LoVo (cell line): ENCODE measurements at places on chromosomes 4 and X.

DNA sequence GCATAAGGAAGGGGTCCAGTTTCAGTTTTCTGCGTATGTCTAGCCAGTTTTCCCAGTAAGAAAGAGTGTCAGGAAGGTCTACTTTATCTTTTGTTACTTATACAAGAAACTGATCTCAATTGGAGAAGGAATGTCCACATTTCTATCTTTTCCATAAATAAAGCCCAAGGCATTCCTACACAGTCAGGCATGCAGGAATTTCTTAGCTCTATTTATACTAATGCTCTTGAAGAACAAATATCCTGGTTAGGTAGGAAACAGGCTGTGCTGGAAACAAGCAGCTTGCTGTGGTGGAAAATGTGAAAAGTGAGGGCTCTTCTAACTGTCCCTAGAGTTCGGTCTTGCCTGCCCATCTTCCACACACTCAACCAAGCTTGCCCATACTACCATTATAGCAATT, 37.9 kb upstream of the PITX2 start:
- no peak for DNase-seq

DNA sequence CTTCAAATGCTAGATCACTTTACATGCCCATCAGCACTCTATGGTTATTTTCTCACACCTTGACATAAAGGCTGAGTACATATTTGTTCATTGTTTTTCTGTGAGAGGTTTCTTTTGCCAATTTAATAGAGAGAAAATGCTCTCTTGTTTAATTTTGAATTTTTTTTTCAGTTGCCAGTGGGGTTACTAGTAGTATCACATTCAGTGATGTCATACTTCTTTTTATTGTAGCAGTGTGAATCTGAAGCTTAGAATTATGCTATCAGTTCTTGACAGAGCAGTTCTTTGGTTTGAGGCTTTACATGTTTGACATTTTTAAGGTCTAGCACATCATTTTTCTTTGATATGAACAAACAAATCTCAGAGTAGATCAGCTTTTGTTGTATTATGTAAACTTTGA, 185.4 kb downstream of the NWD2 start:
- DNase-seq: no peak

- no peak for DNase-seq
Measured at GRCh38 chr4:187782286-187782824, 213.2 kb upstream of the ZFP42 start.

DNA sequence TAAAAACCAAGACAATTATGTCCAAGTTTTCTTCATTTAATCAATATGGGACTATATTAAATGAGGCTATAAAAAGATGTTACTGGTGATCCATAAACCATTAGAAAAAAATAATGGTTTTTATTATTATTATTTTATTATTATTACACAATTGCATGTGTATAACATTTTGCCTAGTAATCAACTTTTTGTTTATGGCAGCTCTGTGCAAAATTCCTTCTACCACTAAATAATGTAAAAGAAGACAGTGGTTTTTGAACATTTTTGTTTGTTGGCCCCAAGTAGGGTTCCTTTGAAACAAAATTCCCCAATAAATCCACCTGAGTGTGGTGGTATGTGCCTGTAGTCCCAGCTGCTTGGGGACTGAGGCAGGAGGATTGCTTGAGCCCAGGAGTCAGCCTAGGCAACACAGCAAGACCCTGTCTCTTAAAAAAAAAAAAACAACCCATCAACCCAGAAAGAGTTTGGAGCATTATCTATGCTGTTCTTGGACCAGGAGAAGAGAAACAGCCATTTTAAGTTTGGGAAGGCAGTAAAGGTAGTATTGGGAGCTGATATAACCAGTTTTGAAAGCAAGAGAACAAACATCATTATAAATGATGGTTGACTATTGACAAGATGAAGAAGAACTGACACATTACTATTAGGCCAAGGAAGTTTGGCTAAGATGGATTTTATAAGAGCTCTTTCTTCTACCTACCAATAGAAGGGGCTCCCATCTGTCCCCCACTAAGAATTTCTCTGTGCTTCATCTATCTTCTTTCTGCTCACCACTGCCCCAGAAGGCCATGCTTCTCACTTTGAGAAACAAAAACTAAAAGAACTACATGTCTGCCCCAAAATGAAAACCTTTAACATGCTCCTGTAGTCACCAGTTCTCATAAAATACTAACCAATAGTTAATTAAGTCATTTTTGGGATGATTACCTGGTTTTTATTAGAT, 2.2 kb downstream of the TMEM156 start:
- no peak for DNase-seq

DNA sequence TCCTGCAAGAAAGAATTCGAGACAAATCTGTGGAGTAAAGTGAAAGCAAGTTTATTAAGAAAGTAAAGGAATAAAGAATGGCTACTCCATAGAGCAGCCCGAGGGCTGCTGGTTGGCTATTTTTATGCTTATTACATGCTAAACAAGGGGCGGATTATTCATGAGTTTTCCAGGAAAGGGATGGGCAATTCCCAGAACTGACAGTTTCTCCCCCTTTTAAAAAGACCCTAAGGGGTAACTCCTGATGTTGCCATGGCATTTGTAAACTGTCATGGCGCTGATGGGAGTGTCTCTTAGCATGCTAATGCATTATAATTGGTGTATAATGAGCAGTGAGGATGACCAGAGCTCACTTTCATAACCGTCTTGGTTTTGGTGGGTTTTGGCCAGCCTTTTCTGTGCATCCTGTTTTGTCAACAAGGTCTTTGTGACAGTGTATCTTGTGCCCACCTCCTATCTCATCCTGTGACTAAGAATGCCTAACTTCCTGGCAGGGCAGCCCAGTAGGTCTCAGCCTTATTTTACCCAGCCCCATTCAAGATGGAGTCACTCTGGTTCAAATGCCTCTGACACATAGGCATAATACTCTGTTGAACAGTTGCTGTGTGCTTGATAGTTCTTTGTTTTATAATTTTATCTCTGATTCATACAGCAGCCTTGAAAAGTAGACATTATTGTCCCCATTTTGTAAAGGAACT, 25.8 kb downstream of the GAB1 start:
- no peak for DNase-seq

DNA sequence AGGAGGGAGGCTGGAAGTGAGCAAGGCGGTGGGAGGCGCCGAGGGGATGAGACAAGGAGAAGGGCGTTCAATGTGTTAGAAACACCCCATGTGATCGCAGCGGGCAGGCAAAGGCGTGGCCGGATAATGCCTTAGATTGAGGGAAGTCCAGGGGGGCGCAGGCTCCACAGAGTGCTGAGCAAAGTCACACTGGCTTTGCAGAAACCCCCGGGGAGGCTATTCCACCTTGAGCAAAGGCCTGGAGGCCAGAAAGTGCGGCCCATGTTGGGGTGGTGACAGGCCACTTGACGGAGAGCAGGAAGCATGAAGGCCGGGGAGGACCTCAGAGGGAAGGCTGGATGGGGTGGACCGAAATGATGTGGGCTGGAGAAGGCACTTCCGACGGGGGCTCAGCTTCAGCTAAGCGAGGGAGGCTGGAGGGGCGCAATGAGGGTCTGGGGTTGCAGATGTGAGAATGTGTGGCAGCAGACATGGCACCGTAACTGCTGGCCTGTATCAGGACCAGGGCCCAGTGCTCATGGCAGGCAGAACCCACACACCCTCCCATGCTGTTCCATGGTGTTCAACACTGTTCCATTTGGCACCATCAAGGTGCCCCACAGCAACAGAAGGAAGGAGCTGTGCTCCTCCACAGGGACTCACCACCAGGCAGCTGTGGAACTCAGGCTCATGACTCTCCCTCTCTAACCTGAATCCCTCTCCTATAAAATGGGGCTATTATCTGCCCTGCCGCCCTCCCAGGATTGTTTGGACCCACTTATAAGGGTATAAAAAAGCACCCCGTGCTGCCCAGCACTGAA, 50.3 kb downstream of the HMX1 start:
- no peak for DNase-seq

DNA sequence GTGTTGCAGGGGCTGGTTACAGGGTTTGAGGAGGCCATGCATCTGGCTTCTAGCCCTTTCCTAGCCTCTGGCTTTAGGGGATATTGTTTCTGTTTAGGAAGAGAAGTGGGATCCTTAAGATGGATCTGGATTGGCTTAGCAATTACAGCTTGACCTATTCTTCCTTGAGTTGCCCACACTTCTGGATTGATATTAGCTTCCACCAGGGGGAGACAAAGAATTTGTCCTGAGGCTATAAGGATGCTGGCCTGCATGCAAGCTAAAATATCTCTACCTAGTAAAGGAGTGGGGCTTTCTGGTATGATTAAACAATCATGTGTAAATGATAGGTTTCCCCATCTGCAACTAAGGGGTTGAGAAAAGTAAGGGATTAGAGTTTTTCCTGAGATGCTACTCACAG, 117.2 kb downstream of the TEX13C start:
- no peak for DNase-seq

DNA sequence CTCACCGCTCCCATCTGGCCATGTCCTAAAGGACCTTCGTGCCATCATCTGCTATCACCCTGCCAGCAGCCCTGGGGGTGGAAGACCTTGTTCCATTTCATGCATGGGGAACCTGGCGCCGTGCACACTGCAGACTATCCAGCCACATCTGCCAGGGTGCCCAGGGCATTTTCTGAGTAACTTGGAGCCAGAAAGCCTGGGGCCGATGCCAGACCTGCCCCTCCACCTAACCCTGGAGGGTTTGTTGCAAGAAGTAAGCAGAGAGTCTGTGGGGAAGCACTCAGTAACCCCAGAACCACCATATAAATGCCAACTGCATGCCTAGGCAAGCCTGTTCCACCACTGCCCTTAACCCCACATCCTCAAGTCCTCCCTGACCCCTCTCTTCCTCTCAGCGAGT, 7.3 kb downstream of the HAUS7 start:
- DNase-seq: no peak

DNA sequence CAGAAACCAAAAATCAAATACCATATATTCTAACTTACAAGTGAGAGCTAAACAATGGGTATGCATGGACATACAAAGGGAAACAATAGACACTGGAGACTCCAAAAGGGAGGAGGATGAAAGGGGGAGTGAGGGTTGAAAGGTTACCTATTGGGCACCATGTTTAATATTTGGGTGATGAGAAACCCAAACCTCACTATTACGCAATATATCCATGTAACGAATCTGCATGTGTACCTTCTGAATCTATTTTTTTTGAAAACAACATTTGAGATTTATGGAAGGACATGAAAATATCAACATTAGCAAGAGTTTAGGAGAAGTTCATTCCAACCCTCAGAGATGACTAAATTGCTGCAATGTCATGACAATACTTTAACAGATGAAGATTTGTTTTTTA, 586.1 kb downstream of the GBA3 start:
- no peak for DNase-seq

DNA sequence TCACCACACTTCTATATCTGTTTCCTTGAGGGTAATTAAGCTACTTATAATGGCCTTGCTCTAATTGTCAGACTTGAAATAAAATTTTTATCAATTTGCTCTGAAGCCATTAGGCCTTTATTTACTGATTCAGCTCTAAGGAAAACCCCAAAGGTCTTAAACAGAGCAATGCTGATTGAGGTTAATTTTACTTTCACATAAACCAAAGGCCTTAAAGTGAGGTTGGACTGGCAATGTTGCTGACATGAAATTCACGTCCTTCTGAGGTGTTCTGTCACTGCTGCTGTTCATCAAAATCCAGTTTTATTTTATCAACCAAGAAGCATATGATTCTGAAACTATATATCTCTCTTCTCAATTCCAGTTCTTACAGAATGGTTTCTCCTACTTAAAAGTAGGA, 21.7 kb upstream of the GPRIN3 start:
- no peak for DNase-seq

DNA sequence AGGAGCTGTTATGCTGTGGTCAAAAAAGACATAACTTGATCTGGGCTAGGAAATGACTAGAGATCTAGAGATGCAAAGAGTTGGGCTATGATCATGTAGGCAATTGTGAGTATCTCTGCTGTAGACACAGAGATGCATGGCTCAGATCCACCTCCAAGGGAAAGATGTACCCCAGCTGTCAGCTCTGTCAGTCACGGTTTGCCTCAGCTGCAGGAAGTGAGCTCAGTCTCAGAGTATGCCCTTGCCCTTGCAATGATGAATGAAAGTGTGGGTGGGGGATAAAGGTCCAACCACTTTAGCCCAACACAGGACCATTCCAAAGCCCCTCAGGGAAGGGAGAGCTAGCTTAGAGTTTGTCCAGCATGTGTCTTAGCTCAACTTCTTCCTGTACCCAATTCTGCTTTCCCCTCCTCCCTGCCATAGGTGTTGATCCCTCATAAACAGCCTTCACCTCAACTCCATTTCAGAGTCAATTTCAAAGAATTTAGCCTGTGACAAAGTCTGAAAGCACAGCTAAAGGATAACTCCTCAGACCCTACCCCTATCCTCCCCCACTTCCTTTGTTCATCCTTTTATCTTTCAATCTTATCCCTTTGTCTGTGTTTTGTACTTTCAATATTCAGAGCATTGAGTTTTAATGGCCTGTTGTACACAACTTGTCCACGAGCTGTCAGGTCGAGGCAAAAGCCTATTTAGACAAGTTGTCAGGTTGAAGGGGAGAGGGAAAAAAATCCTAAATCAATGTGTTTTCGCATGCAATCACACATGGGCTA, 90.6 kb downstream of the MID1IP1 start:
- DNase-seq: no peak

- no peak for DNase-seq
Measured at GRCh38 chr4:175109933-175110332, 191.8 kb downstream of the ADAM29 start.
